ENCODE measurements at places on chromosomes 12 and 14. TPM values are rescaled to one million over a fixed set of nuclear protein-coding genes. Genes with fewer than 3 reads are reported as not detected.
A peak's percentile ranks its signal among the peaks of the same experiment; 100 is the strongest.

AVPR1A gene
- 0.98 TPM for total RNA-seq

PFKM gene
- total RNA-seq, result 33.3 TPM

BICDL1 gene
- 25.7 TPM for total RNA-seq

SLC25A47 gene
- not detected for total RNA-seq

FLRT2 gene
- total RNA-seq, result not detected

MDM2 gene
- 97.1 TPM for total RNA-seq

KRT82 gene
- not detected for total RNA-seq

DNA sequence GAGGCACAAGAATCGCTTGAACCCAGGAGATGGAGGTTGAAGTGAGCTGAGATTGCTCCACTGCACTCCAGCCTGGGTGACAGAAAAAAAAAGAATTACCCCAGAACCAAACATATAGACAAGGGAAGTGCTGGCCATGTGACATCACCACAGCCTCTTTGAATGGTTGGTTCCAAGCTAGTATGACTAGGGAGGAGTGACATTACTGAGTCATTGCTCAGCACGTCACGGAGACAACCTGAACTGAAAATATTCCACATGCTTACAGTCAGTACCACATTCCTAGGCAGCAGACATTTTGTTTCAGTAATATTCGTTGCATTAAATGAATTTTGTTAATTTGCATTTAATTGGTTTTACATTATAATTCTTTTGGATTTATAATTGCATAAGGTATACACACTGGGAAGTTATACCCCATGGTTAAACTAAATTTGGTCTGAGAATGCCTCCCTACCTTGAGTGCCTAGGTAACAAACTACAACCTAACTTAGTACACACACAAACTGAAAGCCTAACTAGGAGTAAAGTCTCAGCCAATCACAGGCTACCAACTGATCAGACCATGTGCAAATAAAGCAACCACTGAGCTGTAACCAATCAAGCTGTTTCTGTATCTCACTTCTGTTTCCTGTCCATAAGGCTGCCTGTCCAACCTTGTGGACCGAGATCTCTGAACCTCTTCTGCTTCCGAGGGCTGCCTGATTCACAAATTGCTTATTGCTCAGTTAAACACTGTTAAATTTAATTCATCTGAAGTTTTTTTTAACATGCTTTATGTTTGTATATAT lies 164.4 kb downstream of the CAND1 start:
- H3K27me3 ChIP-seq, result no peaks in the 10 kb centered on the region
- no peaks in the 10 kb centered on the region for H3K36me3 ChIP-seq
- DNase-seq, result no peak
- H3K4me3 ChIP-seq, result no peak overlapping the region

GRCh38 chr14:105201925-105202513 lies 20.9 kb upstream of the NUDT14 start:
- peaks cover 9% of the 10 kb centered on the region for H3K36me3 ChIP-seq
- peaks cover 34% of the 10 kb centered on the region for H3K27me3 ChIP-seq
- no peak overlapping the region for H3K4me3 ChIP-seq
- peaks cover 15% of the 10 kb centered on the region for H3K4me1 ChIP-seq

GRCh38 chr12:124109760-124110159 lies 136.7 kb downstream of the ZNF664 start:
- no peaks in the 10 kb centered on the region for H3K36me3 ChIP-seq
- no peak overlapping the region for H3K4me3 ChIP-seq

DNA sequence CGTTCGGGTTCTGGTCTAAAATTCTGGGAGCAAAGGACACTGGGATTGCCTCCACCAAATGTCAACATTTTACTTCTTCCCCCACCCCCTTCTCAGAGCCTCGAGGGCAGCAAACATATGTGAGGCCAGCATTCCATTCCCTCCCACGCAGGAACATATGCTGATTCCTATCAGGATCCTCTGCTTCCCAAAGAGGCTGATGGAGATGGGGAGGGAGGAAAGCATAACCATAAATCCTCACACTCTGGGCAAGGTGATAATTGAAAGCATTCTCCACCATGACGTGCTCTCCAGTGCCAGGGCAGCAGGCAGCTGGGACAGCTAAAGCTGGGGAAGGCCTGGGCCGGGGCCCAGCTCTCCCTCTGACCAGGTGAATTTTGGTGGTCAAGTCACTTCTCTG lies 395.0 kb downstream of the ZFP36L1 start:
- no peak for DNase-seq
- H3K4me3 ChIP-seq, result no peak overlapping the region
- H3K27me3 ChIP-seq, result no peaks in the 10 kb centered on the region
- no peaks in the 10 kb centered on the region for H3K36me3 ChIP-seq
- no peaks in the 10 kb centered on the region for H3K4me1 ChIP-seq

DNA sequence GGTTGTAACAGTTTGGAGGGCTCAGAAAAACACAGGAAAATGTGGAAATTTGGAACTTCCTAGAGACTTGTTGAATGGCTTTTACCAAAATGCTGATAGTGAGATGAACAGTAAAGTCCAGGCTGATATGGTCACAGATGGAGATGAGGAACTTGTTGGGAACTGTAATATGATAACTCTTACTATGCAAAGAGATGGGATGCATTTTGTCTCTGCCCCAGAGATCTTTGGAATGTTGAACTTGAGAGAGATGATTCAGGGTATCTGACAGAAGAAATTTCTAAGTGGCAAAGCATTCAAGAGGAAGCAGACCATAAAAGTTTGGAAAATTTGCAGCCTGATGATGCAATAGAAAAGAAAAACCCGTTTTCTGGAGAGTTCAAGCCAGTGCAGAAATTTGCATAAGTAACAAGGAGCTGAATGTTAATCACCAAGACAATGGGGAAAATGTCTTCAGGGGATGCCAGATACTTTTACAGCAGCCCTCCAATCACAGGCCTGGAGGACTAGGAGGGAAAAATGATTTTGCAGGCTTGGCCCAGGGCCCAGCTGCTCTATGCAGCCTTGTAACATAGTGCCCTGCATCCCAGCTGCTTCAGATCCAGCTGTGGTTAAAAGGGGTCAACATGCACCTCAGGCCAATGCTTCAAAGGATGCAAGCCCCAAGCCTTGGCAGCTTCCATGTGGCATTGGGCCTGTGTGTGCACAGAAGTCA lies 572.7 kb upstream of the ATP2B1 start:
- DNase-seq, result no peak
- no peak overlapping the region for H3K4me3 ChIP-seq
- no peaks in the 10 kb centered on the region for H3K27me3 ChIP-seq
- no peak overlapping the region for H3K27ac ChIP-seq

DNA sequence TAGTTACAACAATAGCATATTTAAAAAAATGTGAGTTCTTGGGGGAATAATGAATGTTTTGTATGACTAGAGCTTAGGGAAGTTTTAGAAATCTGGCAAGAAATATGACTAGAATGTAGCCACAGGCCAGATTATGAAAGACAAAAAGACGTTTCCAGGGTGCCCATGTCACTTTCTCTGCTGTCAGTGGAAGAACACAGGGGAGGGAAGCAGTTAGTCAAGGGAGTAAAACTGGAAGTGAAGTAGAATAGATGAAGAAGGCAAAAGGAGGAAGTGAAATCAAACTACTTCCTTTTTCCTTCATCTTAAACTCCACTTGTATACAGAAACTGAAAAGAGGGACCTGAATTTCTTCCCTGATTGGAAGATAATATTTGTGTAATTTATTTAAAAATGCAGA lies 81.2 kb upstream of the ATP2B1 start:
- no peak for DNase-seq
- H3K4me3 ChIP-seq, result no peak overlapping the region
- H3K27me3 ChIP-seq, result no peaks in the 10 kb centered on the region
- H3K4me1 ChIP-seq, result no peaks in the 10 kb centered on the region

- no peak for DNase-seq
- no peaks in the 10 kb centered on the region for H3K36me3 ChIP-seq
- no peaks in the 10 kb centered on the region for H3K27me3 ChIP-seq
- H3K4me1 ChIP-seq, result no peaks in the 10 kb centered on the region
- H3K27ac ChIP-seq, result no peak overlapping the region
Measured at GRCh38 chr14:84253326-84253725, 1276.6 kb upstream of the FLRT2 start.

DNA sequence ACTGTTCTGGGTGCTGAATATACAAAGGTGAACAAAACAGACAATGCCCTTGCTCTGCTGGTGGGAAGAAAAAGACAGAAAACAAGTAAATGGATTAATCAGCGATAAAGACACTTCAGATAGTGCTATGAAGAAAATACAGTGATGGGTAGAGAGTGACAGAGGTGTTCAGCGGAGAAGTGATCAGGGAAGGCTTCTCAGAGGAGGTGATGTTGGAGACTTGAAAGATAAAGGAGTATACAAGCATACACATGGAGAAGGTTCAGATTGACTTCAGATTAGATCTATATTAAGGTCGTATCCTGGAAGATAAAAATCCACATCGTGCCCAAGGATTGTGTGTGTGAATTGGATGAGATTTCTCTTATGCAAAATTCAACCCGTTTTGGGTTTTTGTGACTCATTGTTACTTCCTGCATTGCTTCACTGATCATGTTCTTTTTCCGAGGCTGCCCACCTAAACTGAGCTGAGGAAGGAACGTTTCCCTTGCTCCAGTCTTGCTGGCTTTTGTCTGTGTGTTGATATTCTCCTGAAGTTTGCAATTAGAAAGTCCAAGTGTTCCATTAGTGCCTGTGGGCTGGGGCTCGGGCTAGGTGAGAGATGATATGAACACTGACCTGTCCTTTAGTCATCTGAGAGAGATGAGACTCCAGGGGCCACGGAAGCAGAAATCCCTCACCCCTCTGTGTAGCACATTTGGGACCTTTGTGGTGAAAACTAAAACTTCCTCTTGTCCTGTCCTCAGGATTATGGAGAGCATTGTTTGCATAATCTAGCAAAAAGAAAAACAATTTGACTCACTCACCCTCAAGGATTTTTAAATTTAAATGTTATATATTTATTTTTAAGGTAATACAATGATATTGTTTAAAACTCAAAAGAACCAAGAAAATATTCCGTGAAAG lies 27.6 kb downstream of the PLXNC1 start:
- no peaks in the 10 kb centered on the region for H3K36me3 ChIP-seq
- H3K27ac ChIP-seq, result no peak overlapping the region
- H3K4me1 ChIP-seq, result no peaks in the 10 kb centered on the region
- H3K4me3 ChIP-seq, result no peak overlapping the region

GRCh38 chr14:89618330-89618708 lies 201.3 kb upstream of the FOXN3 start:
- peak overlapping the region; percentile 50 for H3K4me3 ChIP-seq
- no peaks in the 10 kb centered on the region for H3K4me1 ChIP-seq
- no peak for DNase-seq
- H3K27ac ChIP-seq, result no peak overlapping the region
- H3K27me3 ChIP-seq, result peaks cover 76% of the 10 kb centered on the region

DNA sequence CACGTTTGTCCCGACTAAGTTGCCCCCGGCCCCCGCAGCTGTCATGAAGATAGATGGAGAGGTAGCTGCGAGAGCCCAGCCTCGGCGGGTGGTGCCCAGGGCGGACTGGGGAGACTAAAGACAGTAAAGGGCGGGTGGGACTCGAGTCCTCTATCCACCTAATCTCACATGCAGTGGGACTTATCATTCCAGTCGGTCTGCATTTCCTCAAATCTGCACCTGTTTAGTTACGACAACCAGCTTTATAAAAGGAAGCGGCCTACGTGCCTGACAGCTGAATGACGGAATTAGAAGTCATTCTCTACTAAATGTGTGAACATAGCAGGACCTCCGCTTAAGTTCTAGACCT lies 109.8 kb upstream of the EGLN3 start:
- no peak for DNase-seq
- H3K27ac ChIP-seq, result peak overlapping the region; percentile 75
- H3K4me1 ChIP-seq, result peaks cover 28% of the 10 kb centered on the region
- peaks cover 6% of the 10 kb centered on the region for H3K36me3 ChIP-seq
- H3K27me3 ChIP-seq, result no peaks in the 10 kb centered on the region

GRCh38 chr12:54853933-54854538 lies at the start of gene MUCL1:
TSS of gene MUCL1 (plus strand) at chr12:54854516. CDS start at chr12:54854583, 67 bp downstream.
- H3K4me3 ChIP-seq, result no peak within 1 kb of the TSS
- no peak within 1 kb of the TSS for H3K27ac ChIP-seq
- DNase-seq, result peak; percentile 83
- H3K4me1 ChIP-seq, result no peaks in the 10 kb centered on the region
- H3K36me3 ChIP-seq, result no peaks in the 10 kb centered on the region
- peaks cover 71% of the 10 kb centered on the region for H3K27me3 ChIP-seq

DNA sequence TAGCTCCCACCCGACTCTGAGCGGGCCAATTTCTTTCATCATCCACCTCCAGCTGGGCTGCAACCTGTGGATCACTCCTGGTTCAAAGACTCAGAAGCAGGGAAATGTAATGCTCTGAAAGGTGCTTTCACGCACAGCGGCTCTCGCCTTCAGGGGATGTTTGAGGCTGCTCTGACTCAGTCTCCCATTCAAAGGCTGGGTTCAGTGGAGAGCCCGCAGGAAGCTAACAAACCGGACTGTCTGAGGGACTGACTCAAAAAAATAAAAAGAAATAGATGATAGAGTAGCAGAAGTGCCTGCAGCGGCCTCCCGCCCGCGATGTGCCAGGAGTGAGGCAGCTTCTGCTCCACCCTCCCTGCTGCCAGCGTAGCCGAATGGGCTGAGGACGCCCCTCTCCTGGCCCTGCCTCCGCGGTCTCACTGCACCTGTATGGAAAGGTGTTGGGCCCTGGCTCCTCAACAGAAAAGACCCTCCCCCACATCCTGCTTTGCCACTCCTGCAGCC lies 98.0 kb downstream of the GCH1 start:
- no peak for DNase-seq
- H3K36me3 ChIP-seq, result no peaks in the 10 kb centered on the region
- no peak overlapping the region for H3K27ac ChIP-seq
- peaks cover 54% of the 10 kb centered on the region for H3K27me3 ChIP-seq

All from Calu3 (cell line).